ENCODE measurements at places on chromosomes 3 and 15. TPM values are rescaled to one million over a fixed set of nuclear protein-coding genes. Genes with fewer than 3 reads are reported as not detected.

OR5K2 gene
- not detected for total RNA-seq

SLC7A14 gene
- total RNA-seq, result 0.05 TPM

MAP3K13 gene
- total RNA-seq, result 46.9 TPM

GOLGA8O gene
- 0.69 TPM for total RNA-seq

MOBP gene
- total RNA-seq, result 0.72 TPM

GADL1 gene
- not detected for total RNA-seq

DNA sequence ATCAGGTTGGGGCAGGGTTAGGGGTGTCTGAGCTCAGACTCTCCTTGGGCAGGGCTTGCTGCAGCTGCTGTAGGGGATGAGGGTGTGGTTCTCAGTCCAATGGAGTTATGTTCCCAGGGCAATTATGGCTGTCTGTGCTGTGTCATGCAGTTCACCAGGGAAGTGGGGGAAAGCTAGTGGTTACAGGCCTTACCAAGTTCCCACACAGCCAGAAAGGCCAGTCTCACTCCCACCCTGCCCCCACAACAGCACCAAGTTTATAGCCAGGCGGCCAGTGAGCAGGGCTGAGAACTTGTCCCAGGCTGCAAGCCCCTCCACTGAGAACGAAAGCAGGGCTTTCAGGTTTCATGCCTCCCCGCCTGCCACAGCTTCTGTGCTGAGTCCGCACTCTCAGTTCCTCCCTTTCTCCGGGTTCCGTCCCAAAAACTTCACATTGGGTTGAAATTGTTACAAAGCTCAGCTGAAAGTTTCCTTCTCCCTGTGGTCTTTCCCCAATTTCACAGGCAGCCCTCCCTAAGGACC is 19.6 kb upstream of the CPOX start:
- DNase-seq, result no peak

DNA sequence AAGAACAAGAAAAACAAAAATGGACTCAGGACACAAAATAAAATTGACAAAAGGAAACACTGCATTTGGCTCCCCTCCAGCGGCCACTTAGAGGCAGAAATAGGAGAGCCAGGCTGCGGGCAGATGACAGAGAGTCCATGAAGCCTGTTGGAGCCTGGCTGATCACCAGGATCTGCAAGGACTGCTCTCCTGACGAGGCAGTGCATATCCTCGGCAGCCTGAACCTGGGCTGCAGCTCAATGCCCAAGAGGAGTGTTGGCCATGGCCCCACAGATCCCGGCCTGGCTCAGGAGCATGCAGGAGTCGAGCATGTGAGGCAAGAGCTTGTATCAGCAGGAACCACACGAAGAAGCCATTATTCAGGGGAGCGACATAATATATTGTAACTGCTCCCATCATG is 199.8 kb downstream of the STT3B start:
- no peak for DNase-seq

GRCh38 chr3:78941587-78941986 is 826.2 kb downstream of the ROBO1 start:
- DNase-seq, result no peak

DNA sequence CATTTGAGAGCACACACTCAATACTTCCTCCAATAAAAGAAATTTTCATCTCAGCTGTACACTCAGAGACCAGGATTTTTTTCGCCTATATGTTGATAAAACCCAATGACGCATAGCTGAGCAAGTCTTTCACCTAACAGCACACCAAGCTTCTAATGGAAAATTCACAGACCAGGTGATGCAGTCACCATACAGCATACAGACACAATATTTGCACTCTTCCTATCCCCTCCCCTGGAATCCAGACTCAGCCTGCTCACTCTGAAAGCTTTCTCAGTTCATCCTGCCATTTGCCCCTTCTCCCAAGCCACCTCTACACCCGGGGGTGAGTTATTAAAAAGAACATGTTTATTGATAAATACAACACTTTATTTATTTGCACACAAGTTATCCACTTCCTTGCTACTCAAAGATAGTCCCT is 1.7 kb downstream of the TBC1D5 start:
- peak; percentile 55 for DNase-seq

DNA sequence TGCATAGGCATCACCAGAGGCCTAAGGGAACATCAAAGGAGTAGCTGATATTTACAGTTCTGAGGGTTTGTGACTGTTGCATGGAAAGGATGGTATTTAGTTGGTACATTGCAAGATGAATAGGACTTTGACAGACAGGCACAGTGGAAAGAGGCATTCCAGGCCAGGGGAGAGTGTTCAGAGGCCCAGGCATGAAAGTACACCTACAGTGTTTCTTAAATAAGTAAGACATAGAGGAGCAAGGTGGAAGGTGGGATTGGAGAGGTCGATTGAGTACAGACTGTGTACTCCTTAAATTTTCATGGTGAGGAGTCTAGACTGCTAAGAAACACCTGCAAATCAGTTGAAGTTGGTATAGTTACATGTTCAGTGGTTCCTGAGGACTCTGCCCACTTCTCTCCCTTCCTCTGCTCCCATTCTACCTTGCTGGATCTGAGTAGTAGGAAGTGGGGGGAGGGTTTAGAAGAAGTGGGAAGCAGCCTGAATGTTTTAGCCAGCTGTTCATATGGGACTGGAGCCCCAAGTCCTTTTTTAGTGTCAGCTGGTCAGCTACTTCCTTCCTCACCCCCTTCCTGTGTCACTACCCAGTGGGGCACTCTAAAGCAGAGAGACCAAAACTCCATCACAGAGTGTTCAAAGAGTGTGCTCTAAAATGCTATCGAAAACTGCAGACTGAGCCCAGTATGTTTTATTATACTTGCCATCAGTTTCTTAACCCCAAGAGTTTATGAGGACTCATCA is 14.0 kb downstream of the KLHL18 start:
- DNase-seq, result no peak

- DNase-seq, result no peak
Observed at GRCh38 chr3:63400246-63400860, 122.2 kb downstream of the SYNPR start.

DNA sequence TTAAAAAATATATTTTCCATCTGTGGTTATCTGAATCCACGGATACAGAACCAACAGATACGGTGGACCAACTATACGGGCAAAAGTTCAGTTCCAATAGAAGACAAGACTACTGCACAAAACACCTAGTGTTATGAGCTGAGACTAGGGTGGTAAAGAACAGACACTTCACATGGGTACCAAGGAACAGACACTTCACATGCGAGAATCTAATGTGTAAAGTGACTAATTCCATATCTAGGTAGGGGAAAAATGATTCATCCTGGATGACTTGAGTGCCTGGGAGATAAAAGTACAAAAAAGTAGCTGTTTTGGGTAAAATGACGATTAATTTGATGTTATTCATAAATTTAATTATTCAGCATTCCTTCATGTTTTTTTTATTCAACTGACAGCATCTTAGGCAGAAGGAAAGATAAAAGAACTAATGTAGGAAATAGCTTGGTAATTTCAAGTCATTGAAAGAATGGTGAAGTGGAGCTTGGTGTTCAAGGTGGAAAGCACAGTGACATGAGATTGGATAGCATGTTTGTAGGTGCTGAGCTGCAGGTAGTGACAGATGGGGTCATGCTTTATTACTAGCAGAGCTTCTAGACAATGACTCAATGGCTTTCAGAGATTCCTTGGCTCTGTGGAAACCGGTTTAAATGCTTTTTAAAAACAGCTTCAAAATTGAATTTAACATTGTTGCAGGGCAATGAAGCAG is 5.2 kb downstream of the CD200 start:
- DNase-seq, result no peak

DNA sequence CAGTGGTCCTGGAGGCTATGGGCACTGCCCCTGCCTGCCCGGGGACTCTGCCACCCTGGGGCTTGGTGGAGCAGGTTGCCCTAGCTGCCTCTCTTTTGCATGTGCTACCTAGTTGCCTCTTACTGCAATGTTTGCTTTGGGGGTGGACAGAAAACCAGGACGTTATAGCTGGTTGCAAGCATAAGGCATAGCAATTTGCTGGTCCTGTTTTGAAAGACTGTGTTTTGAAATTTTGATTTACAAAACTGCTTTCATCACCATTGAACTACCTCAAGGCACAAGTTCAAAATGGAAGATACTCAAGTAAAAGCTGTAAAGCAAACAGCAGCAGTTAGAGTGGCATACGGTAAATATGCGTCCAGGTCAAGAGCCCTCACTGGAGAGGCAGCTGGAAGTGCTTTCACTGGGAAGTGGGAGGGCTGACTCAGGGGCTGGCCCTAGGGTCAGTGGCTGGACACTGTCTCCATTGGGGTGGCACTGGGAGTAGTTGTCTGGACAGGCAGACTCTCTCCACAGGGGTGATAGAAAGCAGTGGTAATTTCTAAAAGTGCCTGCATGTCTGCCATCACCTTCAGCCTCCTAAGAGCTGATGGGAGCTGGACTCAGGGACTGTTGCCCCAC is 138.1 kb downstream of the CHDH start:
- DNase-seq, result no peak

- DNase-seq, result no peak
Observed at GRCh38 chr3:126354776-126355175, 2.4 kb downstream of the KLF15 start.

GRCh38 chr15:84666373-84666772 is 8.4 kb upstream of the NMB start:
- no peak for DNase-seq

DNA sequence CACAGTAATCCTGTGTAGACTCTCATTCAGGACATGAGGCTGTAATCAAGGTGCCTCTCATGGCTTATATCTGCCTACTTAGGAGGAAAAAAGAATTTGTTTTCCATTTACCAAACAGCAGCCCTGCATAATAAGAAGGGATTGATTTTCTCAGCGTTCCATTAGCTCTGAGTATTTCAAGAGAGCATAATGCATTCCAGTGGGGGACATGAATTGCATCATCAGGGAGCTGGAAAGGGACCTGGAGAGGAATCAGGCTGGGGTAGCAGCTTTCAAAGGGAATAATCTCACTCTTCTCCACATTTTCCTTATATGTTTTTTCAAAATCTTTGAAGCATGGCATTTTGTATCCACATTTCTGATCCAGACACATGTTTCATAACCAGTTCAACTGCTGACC is 150.6 kb upstream of the ANKRD28 start:
- no peak for DNase-seq

DNA sequence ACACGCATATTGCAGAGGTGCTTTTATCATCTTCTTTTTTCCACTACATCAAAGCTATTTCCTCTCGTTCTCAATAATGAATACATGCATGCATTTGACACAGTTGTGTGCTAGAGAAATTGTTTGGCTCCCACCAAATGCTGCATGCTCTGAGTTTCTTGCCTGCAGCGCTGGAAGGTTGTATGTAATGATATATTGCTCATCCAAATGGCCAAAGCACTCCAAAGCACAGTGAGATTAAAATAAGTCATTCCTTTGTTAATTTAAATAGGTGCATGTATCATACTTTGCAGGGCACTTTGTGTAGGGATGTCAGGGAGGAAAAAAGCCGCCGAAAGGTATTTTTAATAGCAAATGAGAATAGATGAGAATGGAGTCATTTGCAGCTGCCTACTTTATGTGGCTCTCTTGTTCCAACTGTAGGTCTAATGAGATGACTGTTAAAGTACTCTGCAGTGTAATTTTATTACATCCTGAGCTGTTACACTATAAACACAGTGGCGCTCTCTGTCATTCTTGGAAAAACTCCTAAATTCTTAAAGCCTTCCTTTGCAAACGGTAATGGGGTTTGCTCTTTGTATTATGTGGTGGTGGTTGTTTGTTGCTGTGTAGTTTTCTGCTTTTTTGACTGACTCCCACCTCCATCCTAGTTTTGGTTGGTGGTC is 56.9 kb upstream of the SKOR1 start:
- no peak for DNase-seq

- no peak for DNase-seq
Observed at GRCh38 chr15:71874245-71874644, 63.9 kb downstream of the NR2E3 start.

GRCh38 chr3:10596746-10597448 is 91.5 kb upstream of the ATP2B2 start:
- no peak for DNase-seq

DNA sequence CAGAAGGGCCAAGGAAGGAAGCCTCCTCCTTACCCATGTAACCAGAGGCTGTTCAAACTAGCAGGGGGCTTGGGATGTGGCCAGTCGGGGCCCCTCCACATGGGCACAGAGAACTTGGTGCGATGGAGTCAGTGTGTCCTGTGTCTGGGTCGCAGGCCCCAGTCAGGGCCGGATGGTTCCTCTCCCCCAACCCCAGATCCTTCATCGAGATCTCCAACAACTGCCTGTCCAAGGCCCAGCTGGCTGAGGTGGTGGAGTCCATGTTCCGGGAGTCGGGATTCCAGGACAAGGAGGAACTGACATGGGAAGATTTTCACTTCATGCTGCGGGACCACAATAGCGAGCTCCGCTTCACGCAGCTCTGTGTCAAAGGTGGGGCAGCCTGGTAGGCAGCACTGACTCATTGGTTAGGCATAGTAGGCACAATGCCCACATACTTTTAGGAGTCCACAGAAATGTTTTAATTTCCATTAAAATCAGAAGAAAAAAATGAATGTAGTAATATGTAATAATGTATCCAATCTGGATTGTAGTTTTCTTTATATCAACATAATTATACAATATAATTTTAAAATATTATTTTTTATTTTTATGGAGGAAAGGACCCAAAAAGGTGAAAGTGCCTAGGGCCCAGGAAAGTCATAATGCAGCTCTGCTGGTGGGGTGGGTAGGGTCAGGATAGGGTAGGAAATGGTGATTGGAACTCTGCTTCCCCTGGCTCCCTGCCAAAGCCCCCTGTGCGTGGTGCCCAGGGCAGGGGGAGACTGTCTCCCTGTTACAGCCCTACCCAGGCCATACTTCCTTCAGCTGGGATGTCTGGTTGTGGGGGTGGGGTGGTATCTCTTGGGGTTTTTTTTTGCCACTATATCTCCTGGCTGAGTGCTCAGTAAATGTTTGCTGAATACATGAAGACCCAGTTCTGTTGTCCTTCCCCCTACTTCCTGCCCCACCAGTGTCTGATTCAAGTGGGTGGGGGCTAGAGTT is 18.6 kb downstream of the DUOX1 start:
- no peak for DNase-seq

DNA sequence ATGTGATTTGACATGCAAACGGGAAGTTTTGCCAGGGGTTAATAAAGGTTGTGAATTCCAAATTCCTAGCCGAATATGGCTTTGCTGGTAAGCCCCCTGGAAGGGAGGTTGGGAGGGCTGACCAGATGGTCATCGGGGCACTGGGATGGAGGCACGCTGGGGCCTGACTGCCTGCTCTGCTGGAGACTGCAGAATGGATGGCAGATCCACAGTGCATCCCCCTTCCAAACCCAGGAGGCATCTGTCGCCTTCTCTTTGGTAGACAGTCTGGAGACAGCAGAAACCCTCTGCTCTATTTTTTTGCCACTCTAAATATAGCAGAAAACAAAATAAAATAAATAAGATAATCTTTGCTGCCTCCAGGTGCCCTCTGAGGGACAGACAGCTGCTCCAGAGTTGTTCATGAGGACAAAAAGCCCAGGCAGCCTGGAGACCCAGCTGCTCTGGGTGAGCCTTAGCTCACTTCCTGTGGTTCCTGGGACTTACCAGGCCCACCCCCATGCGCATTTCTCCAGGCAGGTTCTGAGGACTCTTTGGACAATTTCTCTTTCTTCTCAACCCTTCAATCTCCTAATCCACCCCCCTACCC is 6.1 kb upstream of the SPTBN5 start:
- DNase-seq, result no peak
